Chondrocyte (in vitro differentiated cells): ENCODE measurements at places on chromosomes 2 and 18.

DNA sequence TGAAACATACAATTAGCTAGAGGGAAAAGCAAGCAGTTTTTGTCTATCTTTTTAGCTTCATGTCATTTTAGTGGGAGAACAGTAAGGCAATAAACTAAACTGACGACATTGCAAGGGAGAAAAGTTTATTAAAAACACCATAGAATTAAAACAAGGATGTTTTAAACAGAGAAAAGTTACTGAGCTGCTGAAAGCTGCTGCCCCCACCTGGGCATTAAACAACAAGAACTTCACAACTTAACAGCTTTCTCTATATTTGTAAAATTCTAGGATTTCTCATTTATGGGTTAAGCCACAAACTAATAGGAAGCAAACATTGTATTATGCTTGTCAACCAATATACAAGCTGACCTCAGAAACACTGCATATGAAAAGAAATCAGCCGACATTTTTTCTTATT is 289.2 kb downstream of the ERBB4 start:
- no peak for DNase-seq

DNA sequence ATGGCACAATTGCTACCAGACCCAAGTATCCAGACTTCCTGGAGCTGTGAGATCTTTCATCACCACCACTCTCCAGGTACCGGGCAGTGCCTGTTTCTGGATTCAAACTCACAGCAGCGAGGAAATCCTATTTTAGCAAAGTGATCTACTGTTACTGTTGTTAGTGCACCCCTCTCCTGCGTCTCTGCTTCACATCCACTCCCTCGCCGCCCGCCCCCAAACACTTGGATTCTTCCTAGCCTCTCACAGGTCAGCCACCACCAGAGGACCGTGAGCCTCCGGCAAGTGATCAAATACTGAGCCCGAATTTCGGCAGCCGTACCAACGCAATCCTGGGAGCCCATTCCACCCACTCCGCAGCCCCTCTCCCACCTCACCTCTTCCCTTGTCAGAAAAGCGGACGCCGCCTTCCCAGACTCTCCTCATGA is 519 bp downstream of the METTL4 start:
- DNase-seq = peak; percentile 87

DNA sequence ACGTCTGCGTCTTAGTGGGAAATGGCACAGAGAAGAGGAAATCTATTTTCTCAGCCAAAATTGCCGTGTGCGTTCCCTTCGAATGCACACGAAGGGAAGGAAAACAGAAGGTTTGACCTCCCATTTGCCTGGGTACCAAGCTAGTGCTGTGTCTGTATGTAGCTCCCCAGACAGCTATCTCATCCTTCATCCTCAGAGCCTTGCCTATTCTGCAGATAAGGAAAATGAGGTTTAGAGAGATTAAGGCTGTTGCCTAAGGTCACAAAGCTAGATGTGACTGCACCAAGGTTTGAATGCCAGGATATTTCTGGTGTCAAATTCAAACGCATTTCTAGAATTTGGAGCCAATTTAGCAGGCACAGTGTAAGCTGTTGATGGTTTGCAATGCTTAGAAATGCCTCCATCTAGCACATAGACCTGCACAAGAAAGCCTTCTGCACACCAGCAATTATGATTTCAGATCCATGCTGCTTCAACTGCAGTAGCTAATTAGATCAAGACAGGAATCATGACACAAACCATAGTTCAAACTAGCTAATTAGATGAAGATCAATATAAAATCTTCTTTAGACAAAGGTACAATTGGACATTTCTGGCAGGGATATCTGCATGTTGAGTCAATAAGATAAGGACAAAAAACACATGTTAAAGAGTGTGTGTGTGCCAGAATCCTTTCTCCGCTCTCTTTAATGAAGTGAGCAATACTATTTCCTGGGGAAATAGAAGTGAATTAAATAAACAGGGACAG is 115.1 kb downstream of the CMPK2 start:
- no peak for DNase-seq

DNA sequence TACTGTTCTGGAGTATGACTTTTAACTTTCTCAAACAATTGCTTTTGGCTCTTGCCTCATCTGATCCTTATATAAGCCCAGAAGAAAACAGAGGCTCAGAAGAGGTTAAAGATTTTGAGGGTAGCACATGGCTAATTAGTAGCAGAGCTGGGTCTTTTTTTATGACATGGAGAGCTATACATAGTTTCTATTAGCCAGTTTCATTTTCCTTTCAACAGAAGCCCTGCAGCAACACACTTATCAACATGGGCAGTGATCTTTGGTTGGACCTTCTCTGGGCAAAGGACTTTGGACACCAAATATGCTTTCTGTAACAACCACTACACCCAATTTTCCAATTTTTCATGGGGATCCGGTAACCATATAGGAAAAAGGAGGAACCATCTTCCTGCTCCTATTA is 64.9 kb downstream of the NCKAP5 start:
- DNase-seq = no peak

- DNase-seq = no peak
These were observed 90.4 kb downstream of the MBD2 start for GRCh38 chr18:54134053-54134452.

- DNase-seq = no peak
These were observed 70.4 kb downstream of the MYL12B start for GRCh38 chr18:3332376-3332775.

GRCh38 chr18:7304061-7304370 is 73.1 kb downstream of the LRRC30 start:
- no peak for DNase-seq

DNA sequence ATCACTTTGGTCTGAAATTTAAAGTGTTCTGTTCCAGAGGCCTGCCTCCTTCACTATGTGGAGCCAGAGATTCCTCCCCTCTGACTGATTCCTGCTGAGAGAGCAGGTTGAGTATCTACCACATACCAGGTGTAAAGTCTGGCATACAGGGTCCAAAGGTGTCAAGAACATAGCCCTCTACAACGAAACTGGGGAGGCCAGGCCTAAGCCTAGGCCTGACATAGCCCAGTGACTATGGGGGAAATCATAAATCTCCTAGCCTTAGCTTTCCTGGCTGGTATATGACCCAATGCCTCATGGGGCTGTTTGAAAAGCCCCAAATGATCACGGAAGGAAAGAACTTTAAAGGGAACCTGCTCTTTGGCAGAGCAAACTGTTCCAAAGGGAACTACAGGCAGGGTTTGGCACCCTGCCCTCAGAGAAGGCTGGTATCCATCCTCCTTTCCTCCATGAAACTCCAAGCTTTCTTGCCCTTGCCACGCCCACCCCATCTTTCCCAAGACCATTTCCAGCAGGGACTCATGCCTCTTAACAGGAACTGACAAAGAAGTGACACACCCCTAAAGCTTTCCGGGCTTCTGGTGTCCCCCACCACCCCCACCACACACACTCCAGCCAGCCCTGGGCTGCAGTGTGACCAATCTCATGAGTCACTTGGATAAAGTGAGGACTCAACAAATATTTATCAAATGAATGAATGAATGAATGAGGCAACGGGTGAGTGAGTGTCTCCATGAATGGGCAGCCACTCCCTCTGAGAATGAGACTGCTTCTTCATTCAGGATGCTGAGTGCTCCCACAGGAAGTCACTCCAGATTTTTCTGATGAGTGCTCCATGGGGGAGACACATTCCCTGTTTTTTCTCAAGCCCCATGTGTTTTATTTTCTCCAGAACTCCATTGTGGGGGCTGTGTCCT is 114.5 kb upstream of the STPG4 start:
- DNase-seq = no peak

GRCh38 chr2:236434593-236434992 is 135.0 kb upstream of the ACKR3 start:
- DNase-seq = no peak

DNA sequence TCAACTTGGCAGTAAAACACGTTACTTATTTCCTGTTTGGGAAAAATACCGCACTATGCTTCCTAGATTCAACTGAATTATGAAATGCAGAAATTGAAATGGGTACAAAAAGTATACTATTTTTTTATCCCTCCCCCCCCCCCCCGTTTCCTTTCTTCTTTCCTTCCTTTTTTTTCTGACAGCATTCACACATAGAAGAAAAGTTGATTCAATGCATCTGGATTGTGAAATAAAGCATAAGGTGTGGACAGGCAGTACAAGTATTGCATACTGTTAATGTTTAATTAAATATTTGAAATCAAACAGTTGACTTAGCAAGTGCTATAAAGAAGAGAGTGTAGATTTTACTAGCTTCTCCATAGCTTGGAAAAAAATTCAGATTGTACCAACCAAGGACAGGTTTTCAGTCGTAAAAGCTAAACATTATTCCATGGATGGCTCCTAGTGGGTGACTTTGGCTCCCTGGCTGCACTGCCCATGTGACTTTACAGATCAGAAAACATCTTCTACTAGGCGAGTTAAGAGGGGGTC is 21.6 kb upstream of the AGFG1 start:
- no peak for DNase-seq

DNA sequence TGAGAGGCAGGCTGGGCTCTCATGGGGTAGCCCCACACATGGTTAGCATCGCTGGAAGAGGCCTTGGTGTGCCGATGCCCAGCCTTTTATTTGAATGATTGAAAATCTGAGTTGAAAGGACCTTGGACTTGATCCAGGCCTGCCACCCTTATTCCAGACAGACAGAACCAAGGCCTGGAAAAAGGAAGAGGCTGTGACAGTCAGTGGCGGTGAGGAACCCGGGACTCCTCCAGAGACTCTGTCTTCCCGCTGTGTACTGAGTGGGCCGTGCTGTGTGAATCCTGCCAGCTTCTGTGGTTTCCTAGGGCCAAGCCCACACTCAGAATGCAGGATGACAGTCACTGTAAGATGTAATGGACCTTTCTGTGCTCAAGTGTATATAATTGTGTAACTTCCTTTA is 218.5 kb downstream of the LDLRAD4 start:
- no peak for DNase-seq

DNA sequence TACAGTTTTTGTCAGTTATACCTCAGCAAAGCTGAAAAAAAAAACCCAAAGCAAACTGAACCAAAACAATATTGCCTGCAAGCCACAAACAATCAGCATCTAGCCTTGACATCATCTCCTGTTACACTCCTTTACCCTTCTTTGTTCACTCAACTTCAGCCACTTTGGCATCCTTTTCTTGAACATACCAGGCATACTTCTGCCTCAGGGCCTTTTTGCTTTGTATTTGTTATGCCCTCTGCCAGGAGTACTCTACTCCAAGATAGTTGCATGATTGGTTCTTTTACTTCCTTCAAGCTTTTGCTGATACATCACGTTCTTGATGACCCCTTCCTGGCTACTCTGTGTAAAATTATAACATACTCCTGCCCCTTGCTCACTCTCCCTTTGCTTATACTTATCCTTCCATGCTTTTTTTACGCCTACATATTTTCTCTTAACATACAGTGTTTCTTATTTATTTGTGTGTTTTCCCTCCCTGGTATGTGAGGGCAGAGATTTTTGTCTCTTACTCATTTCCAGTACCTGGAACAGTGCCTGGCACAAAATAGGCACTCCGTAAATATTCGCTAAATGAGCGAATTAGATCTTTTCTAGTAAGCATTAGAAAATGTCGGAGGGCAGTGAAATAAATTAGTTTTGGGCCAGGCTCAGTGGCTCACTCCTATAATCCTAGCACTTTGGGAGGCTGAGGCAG is 12.7 kb downstream of the ABI2 start:
- no peak for DNase-seq

DNA sequence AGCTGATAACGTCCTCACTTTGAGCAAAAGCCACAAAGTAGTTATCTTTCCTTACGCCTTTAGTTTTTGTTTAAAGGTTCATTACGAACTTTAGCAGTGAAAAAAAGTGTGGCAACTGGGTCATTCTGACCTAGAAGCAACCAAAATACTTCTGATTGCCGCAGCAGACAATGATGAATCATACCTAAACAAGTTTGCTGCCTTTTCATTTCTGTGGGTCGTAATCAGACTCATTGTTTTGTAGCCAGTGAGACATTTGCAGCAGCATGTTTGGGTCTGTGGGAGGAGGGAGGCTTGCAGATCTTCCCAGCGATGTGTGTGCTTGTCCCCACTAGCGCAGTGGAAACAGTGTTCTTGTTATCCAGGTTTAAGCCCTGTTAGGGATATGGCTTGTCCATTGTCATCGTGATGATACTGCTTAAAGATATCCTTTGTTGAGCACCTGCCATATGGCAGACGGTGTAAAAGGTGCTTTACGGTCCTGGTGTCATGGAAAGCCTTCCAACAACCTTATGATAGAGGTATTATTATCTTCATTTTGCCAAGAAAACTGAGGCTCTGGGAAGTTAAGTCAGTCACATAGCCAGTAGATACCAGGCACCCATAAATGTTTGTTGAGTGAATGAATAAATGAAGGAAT is 1.3 kb upstream of the GREB1 start:
- no peak for DNase-seq

- peak; percentile 69 for DNase-seq
These were observed 229.2 kb downstream of the SEPTIN10 start for GRCh38 chr2:109384308-109385271.

GRCh38 chr2:201962774-201963562 is 70.7 kb upstream of the FZD7 start:
- DNase-seq = peak; percentile 28

GRCh38 chr18:68660354-68661183 is 54.3 kb downstream of the TMX3 start:
- DNase-seq = no peak

GRCh38 chr2:215626812-215627281 is 191.0 kb upstream of the FN1 start:
- DNase-seq = no peak

DNA sequence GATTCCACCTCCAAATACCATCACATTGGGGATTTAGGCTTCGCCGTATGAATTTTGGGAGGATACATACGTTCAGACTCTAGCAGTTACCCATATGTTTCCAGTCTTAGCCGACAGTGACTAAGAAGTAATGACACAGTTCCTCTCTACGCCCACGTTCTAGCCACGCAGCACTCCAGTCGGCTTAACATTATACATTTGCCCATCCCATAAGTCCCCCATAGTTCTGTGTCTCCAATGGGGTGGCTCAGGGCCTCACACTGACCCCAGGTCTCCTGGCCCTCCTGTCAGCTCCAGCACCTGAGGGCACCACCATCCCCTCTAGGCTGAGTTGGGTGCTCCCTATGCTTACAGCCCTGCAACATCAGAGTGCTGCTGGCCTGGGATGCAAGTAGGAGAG is 18.4 kb upstream of the CNDP2 start:
- DNase-seq = no peak

DNA sequence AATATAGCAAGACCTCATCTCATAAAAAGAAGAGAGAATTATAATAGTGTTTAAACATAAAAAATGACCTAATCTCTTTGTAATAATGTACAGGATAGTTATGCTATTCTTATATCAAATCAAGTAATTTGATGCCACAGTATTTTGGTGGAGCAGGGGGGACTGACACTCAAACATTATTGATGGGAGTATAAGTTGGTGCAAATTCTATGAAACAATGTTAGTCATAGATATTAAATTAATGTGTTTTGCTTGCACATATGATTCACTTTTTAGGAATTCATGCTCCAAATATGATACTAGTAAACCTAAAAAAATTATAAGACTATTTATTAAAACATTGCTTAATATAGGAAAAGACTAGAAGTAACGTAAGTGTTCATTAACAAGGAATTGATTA is 256.1 kb upstream of the SYT4 start:
- no peak for DNase-seq

DNA sequence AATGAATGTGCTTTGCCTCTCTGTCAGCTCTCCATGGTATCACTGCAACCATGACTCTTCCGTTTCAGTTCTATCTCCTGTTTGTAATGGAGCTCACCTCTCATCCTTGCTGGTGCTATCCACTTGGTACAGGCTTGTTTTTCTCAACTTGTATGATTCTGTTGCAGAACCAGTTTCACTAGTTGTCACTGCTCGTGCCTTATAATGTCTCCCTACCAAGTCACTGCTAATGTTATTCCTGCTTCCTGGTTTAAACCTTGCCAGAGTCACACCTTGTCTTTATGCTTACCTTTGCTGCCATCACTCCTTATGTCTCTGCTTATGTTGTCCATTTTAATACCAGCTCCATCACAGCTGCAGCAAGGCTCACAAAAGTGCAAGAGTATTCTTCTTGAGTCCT is 1191.0 kb upstream of the LRRTM1 start:
- DNase-seq = no peak
